ENCODE measurements at places on chromosomes 1 and 21.

- DNase-seq = no peak
Measured at GRCh38 chr1:224065455-224065854, 48.5 kb upstream of the FBXO28 start.

- no peak for DNase-seq
Measured at GRCh38 chr21:26167593-26167992, 3.0 kb downstream of the APP start.

- peak; percentile 12 for DNase-seq
Measured at GRCh38 chr1:189429610-189430009, 1048.1 kb downstream of the BRINP3 start.

GRCh38 chr21:33025106-33025488, 638 bp upstream of the OLIG2 start:
- no peak for DNase-seq

DNA sequence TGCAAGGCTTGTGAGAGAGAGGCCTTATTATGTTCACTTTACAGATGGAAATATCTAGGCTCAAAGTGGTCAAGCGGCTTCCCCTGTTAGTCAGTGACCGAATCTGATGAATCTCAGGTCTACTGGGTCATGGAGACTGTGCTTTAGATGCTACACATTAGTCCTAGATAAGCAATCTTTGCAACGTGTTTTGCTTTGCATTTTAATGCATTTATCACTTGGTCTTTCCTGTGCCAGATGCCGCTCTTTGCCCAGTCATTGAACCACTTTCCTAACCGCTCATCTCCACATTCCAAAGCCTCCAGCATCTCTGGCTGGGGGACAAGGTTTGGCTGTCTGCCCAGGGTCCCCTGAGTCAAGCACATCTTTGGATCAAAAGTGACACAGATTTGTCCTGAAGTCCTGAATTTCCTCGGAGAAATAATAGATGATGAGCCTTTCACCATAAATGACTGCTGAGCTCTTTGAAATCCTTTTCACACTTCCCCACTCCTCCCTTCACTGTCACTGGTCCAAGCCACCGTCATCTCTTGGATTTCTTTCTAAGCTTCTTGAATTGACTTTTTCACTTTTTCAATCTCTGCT, 96.0 kb upstream of the USP24 start:
- no peak for DNase-seq

GRCh38 chr1:222090103-222090502, 348.2 kb upstream of the DUSP10 start:
- DNase-seq = no peak

DNA sequence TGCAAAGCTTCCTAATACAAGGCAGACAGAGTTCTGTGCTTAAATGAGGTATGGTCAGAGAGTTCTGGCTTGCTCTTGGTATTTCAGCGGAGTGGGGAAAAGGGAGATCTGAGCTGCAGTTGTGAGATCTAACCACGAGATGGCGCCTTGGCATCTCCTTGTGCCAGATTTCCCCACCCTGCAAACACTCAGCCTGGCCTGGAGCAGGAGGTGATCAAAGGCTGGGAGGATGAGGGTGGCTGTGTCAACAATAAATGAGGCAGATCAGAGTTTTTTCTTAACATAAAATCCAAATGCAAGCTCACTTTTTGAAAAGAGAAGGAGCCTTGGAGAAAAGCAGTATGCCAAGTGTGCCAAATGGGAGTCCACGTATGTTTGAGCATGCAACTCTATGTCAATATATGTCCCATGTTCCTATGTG, 4.1 kb upstream of the TFAP2E start:
- peak; percentile 93 for DNase-seq

GRCh38 chr1:5458248-5458647, 534.0 kb downstream of the NPHP4 start:
- no peak for DNase-seq

DNA sequence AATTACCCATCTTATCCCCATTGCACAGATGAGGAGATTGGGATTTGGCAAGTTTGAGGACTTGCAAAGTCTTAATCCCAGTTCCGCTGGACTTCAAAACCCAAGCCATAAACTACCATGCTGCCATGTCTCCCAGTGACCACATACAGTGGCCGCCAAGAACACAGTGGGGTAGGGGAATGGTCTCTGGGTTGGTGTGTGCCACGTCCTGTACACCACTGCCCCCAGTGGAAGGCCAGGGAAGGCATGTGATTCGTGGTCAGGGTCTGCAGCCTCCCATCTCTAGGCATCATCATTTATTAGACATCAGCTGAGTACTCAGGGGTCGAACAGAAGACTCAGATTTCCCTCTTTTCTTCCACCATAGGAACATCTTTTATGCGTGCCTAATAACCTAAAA, 76.0 kb downstream of the MAN1C1 start:
- DNase-seq = peak; percentile 31

DNA sequence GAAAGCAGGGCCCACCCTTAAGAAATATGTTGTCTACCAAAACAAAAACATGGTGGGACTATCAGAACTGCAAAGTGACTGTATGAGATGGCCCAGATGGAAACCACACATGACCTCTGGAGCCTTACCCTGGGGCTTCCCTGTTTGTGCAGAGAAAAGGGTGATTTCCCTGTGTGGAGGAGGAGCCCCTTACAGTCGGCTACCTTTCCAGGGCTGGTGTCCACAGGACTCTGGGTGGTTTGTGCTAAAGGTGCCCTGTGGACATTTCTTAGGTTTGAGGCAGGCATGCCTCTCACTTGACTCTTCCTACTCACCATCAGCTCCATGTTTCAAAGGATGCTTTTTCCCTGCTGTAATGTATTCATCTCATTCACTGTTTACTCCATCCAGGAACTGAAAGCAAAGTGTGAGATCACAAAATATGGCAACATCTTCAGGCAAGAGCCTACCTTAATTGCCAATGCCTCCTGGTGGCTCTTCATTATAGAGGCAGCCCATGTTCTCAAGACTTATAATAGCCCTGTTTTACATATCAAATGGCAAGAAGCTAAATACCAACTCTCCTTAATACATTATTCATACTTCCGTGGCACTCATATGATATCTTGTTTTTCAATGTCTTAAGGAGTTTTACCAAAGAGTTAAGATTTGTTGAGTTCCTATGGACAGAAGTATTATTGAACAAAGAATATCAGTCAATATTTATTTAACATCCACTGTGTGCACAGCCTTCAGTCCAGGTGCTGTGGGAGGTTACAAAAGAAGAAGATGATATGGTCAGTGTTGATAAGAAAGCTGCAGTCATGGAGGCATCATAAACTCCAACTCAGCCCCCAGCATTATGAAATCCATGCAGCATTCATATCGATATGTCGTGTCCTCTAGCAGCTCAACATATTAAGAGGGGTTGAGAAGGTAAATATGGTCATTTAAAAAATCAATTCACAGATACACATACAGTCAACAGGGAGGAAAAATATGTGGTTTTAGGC, 15.5 kb upstream of the TFF3 start:
- DNase-seq = no peak

DNA sequence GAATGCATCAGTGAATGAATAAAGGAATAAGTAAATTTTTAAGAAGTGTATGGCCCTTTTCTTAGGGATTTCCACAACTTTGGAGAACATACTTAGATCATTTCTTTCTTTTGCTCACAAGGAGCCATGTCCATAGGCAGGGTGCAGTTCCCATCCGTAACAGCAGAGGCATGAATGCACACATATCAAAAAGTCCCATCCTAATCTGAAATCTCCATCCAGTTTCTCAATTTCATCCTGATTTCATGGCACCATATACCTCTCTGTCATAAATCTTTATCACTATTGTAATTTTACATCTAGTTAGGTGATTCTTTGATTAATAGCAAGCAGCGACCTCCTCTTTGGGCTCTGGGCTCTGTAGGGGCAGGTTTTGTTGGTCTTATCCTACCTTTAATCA, 359.2 kb downstream of the RRAGC start:
- no peak for DNase-seq

DNA sequence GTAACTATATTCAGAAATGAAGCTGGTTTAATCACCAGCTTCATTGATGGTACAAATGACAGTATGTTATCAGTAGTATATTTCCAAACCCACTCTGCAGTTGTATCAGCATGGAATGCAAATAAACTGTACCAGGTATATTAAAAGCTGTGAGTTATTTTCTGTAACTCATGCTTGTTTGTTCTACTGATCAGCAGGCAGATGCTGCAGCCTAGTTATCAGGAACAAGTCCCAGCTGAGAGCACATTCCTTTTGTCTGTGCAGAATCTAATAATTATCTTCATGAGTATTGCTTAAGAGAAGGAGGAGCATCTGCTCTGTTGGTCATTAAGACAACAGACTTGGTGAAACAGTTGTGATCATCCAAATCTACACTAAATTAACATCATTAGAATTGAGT, 1331.1 kb downstream of the MRPL39 start:
- no peak for DNase-seq

GRCh38 chr1:42350086-42350485, 15.1 kb upstream of the FOXJ3 start:
- no peak for DNase-seq

DNA sequence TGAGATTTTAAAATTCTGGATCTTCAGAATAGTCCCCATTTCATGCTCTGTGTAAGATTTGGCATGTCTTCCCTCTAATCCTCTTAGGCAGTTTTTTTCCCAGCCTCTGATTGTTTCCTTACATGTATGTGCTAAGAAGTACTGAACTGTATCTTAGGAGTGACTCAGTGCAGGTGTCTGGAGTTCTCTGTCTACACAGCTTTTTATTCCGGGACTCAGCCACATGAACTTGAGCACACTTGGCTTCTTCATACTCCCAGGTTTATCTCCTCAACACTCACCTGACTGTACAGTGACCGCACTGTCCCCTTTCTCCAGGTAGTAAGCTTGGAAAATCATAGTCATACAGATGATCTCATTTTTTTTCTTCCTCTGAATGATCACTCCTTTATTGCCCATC, 50.7 kb downstream of the SYT14 start:
- DNase-seq = no peak

- no peak for DNase-seq
Measured at GRCh38 chr1:118302145-118302544, 117.1 kb upstream of the SPAG17 start.

DNA sequence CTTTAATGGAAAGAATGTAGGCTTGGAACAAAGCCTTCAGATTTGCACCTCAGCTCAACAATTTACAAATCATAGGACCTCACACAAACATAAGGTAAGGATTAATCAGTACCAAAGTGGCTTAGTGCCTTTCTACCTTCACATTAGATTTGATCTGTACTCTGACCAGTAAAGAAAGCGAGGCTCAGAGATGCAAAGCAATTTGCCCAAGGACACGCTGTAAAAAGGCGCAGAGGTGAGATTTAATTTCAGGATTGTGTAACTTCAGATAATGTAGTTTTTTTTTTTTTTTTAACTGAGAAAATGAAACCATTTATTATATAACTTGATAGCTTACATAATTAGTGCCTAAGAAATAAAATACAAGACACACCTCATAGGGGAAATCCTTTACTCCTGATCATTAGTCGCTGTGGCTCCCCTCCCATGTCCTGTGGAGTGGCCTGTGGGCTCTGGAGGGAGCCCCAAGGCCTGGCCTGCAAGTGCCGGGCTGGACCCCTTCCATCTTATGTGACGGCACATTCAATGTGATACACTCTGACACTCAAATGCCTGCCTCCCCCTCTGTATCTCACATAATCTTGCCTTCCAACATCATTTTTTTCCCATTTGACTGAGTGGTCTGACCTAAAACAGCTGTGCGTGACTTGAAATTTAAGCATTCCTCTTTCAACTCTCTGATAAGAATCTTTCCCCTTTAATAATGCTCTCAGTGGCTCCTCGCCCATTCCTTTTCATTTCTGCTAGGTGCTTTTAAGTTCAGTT, 426.5 kb upstream of the DAB1 start:
- no peak for DNase-seq

DNA sequence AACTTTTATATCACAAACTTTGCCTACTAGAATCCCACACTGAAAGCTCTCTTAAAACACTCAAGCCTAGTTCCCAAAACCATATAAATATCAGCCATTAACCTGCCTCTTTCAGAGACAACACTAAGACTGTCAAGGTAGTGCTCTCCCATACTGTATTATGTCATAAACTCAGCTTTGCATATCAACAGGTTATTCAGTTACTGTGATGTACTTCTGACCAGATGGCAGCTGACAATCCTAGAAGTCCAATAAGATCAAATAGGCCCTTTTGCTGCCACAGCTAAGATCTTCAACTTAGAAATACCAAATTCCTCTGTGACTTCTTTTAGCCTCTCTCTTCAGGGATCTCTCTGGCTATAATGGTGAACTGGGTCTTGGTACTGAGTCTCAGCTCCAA, 97.2 kb downstream of the SPATA6 start:
- no peak for DNase-seq

All from HuH-7.5 (cell line).